Activated CD8-positive, alpha-beta T cell treated with anti-CD3 and anti-CD28 coated beads, Interleukin-2, amount 10 ng/mL, durations not matched to agents 7 days and 5 days (primary cell): ENCODE measurements at places on chromosomes 5 and 9.

GRCh38 chr5:10475931-10476676 is 34.4 kb downstream of the ROPN1L start:
- no peak for DNase-seq

DNA sequence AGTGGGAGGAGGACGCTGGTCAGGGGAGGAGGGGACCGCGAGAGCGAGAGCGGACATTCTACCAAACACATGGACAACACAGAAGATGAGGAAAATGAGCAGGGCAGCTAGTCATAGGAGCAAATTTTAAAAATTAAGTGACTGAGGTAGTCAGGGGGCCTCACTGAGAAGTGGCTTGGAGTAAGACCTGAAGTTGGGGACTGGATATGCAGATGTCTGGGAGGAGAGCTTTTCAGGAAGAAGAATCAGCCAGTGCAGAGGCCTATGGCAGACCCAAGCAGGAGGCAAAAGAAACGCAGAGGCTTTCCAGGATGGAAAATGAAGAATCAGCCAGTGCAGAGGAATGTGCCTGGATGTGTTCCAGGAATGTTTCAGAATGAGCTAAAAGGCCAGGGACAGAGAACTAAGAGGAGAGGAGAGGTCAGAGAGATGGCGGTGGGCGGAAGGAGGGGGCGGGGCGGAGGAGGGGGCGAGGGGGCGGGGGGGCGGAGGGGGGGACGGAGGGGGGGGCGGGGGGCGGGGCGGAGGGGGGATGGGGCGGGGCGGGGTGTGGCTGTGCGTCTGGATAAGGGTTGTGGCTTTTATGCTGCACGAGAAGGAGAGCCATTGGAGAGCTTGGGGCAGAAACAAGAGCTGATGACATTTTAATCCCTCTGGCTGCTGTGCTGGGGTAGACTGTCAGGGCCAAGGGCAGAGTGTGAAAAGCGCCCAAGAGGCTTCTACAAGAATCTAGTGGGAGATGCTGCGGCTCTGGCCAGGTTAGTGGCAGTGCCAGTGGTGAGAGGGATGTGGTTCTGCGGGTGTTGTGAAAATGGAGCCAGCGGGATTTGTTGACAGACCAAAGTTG is 129.6 kb downstream of the KCNIP1 start:
- DNase-seq: no peak

DNA sequence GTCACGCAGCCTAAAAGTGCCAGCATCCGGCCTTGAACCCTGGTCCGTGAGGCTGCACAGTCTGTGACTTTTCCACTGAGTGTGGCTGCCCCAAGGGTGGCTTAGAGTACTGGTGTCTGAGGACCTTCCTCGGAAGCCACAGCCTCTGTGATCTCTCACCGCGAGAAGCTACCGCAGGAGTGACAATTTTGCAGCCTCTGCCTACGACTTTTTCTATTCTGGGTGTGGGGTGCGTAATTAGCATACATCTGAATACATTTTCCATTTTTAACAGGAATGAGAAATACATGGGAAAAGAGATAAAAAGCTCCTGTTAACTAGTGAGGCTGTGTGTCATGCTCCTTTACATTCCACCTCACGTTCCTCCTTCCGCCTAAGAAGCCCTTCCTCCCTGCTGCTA is 48.3 kb upstream of the HRH2 start:
- peak; percentile 30 for DNase-seq

DNA sequence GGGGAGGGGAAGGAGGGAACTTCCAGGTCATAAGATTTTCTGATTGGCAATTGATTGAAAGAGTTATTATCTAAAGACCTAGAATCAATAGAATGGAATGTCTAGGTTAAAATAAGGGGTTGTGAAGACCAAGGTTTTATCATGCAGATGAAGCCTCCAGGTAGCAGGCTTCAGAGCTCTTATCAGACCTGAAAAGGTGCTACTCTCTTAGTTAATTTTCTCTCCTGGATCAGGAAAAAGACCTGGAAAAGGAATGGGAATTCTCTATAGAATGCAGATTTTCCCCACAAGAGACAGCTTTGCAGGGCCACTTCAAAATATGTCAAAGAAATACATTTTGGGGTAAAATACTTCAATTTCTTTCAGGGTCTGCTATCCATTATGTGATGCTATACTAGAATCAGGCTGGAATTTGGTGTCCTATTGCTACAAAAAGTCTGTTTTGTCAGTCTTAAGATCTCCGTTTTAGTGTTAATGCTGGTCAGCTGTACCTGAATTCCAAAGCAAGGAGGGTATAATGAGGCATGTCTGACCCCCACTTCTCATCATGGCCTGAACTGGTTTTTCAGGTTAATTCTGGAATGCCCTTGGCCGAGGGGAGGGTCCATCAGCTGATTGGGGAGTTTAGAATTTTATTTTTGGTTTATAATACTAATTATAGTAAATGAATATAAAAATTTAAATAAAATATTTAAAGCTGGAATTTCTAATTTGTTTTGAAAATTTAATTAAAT is 16.6 kb upstream of the STOM start:
- no peak for DNase-seq

DNA sequence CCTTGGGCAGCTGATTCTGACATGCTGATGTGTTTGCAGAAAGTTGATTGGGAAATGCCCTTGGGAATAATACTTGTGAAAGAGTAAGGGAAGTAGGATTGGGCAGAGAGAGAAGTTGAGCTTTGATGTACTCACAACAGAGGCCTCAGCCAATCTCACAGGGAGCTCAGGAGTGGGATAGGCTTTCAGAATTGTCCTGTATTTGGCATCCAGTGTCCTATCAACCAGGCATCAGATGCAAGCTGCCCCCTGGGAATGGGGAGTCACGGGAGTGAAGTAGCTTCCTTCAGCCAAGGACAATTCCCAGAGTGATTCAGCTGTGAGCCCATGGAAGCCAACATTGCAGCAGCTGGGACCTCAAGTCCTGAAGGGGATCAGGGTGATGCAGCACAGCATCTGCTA is 39.6 kb downstream of the DMAC1 start:
- DNase-seq: no peak

DNA sequence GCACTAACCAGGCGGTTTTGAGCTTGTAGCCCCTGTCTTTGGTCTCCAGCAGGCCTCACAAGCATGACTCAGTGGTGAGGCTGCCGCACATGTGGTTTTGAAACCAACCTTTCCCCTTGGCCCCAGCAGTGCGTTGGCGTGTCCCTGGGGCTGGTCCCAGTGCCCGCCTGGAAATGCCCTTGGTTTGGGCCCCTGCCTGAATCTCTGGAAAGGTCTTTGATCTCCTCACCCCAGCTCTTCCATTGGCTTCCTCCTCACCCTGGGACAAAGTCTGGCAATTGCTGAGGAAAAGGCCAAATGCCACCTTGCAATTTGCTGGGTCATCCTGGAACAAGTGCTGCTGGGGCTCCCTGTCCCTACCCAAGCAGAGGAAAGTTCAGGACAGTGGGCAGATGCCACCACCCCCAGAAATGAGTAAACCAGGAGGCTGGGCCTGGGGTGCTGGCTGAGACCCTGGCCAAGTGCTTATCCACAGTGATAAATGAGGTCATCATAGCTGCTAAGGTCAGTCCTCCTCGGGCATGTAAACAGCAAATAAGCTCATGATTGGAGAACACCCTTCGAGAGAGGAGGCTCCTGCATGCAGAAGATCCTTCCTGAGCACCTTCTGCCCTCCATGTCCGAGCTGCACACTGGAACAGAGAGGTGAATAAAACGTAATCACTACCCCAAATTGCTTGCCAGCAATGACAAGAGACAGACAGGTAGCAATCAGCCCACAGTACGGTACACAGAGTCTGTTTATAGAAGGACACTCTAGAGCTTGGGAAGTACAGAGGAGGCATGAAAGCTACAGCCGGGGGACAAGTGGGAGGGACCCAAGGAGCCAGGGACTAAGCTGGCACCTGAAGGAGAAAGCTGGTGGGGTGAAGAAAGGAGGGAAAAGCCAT is 98.9 kb upstream of the CPEB4 start:
- no peak for DNase-seq

DNA sequence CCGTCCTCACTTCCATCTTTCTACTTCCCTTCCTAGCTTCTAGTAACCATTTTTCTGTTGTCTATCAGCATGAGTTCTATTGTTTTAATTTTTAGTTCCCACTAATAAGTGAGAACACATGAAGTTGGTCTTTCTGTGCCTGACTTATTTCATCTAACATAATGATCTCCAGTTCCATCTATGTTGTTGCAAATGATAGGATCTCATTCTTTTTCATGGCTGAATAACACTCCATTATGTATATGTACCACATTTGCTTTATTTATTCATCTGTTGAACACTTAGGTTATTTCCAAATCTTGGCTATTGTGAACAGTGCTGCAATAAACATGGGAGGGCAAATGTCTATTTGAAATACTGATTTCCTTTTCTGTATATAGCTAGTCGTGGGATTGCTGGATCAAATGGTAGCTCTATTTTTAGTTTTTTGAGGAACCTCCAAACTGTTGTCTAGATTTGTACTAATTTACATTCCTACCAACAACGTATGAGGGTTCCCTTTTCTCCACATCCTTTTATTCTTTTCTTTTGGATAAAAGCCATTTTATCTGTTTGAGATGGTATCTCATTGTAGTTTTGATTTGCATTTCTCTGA is 50.3 kb downstream of the NSD1 start:
- DNase-seq: no peak

- DNase-seq: no peak
Measured at GRCh38 chr9:128244091-128244836, 31.5 kb downstream of the GOLGA2 start.

- DNase-seq: no peak
Measured at GRCh38 chr9:75953218-75953617, 62.7 kb downstream of the PCSK5 start.
